ENCODE measurements at places on chromosomes 5 and 9. TPM values are rescaled to one million over a fixed set of nuclear protein-coding genes. Genes with fewer than 3 reads are reported as not detected.
A peak's percentile ranks its signal among the peaks of the same experiment; 100 is the strongest.

DNA sequence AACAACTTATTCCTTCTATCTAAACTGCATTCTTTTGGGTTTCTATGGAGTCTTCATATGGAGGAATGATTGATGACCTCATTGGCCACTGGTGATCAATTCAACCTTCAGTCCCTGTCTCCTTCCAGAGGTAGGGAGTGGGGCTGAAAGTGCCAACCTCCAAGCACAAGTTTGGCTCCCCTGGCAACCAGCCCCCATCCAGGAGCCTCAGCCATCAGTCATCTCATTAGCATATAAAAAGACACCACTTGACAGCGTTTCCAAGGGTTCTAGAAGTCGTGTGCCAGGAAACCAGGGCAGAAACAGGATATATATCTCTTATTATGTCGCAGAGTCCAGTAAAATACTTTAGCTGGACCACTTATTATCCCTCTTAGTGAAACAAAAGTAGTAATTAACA lies 9.8 kb downstream of the SLC31A2 start:
- no peak for DNase-seq

The SPEF2 gene
- total RNA-seq, result 10.0 TPM

GRCh38 chr9:134917431-134918373 lies at the start of gene FCN1:
Gene FCN1, minus strand, starts transcription at chr9:134917912. Its CDS starts 41 bp downstream, at chr9:134917871.
- no peak for DNase-seq

DNA sequence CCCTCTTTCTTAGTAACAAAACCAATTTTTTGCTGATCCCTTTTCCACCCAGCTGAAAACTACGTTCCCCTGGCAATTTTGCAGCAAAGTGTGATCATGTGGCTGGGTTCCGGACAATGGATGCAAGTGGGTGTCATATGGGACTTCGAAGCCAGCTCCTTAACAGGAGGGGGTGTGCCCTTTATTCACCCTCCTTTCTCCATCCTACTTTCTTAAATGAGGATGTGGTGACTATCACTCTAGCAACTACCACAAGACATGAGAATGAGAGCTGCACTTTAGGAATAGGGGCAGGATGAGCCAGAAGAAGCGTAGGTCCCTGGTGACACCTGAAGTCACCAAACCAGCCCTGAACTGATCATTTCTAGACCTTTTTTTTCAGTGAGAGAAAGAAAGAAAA lies 58.9 kb downstream of the IRF1 start:
- no peak for DNase-seq

DNA sequence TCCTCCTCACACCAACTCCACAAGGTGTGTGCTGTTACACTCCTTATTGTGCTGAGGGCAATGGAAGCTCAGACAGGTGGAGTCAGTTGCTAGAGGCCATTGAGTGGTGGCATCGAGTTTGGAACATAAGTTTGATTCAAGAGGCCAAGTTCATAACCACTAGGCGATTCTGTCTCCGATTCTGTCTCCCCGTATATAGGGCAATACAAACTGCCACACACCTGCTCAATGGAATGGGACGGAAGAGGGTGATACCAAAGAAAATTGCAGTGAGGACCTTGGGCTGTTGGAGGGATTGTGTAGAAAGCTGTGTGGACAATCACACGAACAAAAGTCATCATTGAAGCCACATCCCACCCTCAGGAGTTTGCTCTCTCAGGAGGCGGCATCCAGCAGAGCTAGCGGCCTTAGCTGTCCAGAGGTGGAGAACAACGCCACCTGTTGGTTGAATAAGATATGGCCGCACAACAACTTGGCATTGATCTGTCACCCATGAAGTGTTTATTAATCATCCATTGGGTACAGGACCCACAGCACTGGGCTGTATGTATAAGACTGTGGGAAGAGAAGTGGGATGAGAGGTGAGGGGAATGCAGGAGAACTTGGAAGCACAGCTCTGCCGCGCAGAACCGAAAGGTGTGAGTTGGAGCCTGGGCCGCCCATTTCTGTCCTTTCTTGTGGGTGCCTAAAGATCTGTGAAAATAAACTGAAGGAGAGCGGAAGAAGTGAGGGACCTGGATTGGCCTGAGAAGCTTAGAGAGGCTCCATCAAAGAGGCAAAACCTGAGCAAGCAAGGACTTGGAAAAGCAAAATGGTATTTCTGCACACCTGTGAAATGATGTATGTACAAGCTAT lies 16.1 kb upstream of the NEUROG1 start:
- DNase-seq, result no peak

DNA sequence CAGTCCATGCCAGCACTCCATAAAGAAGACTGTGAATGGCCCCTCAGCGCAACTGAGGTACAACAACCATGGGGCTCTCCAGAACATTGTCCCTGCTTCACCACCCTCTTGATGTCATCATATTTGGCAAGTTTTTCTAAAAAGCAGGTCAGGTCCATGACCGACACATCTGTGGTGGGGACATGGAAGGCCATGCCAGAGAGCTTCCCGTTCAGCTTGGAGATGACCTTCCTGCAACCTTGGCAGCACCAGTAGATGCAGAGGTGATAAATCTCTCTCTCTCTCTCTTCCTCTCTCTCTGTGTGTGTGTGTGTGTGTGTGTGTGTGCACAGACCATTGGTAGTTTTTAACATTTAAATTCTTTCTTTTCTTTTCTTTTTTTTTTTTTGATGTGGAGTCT lies 35.4 kb upstream of the AGXT2 start:
- no peak for DNase-seq

The FAM120A gene
- total RNA-seq, result 76.4 TPM

DNA sequence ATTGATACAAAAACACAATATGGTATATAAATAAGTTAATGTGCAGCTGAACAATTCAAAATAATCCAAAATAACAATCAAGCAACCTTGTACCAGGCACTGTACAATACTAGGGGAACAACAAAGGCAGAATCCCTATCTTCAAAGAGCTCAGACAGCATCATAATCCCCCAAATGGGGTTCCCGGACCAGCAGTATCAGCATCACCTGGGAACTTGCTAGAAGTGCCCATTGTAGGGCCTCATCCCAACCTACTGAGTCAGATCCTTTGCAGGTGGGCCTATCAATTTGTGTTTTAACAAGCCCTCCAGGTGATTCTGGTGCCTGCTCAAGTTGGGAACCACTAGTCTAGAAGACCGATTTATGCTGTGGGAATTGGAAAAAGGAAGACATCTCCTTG lies 27.1 kb downstream of the SLIT3 start:
- no peak for DNase-seq

The SOX30 gene
- total RNA-seq, result not detected

The TIGD6 gene
- 4.8 TPM for total RNA-seq

DNA sequence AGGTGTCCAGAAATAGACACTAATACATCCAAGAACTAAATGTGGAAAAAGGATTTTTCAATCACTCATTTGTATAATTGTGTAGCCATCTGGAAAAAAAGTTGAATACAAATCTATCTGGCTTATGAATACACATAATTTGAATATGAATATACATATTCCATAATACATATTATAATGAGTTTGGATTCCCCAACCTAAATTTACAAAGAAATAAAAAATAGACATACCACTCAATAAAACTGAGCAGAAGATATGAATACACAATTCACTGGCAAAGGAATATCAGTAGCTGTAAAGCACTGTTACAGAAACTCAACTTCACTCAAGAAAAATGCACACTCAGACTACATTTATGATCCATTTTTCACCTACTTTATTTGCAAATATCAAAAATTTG lies 121.9 kb upstream of the EDIL3 start:
- DNase-seq, result no peak

- DNase-seq, result no peak
These were observed 90.3 kb downstream of the ADAMTSL1 start for GRCh38 chr9:18564018-18564880.

The CAVIN4 gene
- total RNA-seq, result not detected

GRCh38 chr9:136695435-136695895 lies 8.2 kb upstream of the AGPAT2 start:
- DNase-seq, result no peak

- no peak for DNase-seq
These were observed at the start of gene SLCO6A1 for GRCh38 chr5:102498271-102499034. Gene SLCO6A1, minus strand, starts transcription at chr5:102499001. Its CDS starts 157 bp downstream, at chr5:102498844.

DNA sequence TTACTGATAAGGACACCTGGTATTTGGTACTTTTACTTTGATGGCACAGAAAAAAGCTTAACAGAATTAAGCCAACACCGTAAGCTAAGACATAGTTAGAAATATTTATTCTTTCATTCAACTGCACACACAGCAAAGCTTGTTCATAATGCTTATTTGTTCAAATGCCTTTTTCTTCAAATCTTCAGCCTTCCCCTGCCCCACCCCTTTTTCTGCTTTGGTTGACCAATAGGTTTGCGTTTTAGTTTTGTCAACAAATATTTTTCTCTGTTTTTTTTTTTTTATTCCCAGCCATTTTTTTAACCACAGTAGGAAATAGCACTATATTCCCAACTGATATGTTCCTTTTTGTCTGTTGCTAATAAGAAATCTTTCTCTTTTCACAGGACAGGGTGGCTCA lies 4.9 kb upstream of the RICTOR start:
- DNase-seq, result no peak

DNA sequence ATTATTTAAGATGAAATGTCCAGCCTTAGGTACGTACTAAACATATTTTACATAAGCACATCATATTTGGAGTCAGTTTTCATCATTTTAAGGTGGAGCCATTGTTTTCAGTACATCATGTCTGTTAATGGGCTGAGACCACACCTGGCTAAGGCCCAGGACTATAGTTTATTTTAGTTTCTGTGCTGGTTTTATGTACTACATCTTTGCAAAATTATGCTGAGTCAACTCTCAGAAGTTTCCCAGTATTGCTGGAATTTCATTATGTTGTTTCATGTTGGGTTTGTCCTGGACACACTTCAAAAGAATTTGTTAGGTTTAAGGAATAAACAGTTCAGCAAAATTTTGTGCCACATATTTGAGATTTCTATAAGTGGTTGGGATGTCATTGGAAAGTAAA lies 171.2 kb downstream of the CCDC171 start:
- DNase-seq, result no peak

- no peak for DNase-seq
These were observed 17.5 kb downstream of the CAPSL start for GRCh38 chr5:35920890-35921289.

The TAF11L10 gene
- not detected for total RNA-seq

DNA sequence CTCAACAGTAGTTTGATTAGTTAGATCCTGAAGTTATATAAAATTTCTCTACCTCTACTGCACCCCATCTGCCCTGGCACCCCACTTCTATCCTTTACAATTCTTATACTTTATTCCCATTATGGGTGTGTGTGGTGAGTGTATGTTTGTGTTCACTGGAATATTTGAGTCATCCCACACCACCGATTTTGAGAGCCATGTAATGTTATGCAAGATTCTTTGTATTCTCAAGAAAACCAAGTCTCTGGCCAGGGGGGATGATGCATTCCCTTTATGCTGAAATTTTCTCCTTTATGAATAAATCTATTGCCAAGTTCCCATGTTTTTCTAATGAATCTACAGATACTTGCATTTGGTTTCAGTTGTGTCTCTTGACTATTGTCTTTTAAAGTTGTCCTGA lies 266.8 kb downstream of the ARHGEF28 start:
- no peak for DNase-seq

GRCh38 chr5:74127381-74128320 lies 501.7 kb downstream of the ARHGEF28 start:
- DNase-seq, result no peak

GRCh38 chr5:138604176-138604785 lies 29.1 kb upstream of the HSPA9 start:
- DNase-seq, result peak; percentile 15

The PCDHGB4 gene
- 4.1 TPM for total RNA-seq

The ECM2 gene
- 3.8 TPM for total RNA-seq

- no peak for DNase-seq
These were observed 48.9 kb downstream of the DYNC2I2 start for GRCh38 chr9:128607642-128608350.

- DNase-seq, result no peak
These were observed 72.8 kb downstream of the NR6A1 start for GRCh38 chr9:124698265-124698664.

GRCh38 chr9:127945338-127945737 lies 7.7 kb upstream of the DPM2 start:
- no peak for DNase-seq

- no peak for DNase-seq
These were observed 25.1 kb downstream of the XRCC4 start for GRCh38 chr5:83102364-83102980.
